CD4-positive, alpha-beta T cell treated with Interferon alpha-2 for 1 hour (primary cell): ENCODE measurements at places on chromosomes 4 and X.

GRCh38 chr4:78656968-78657445, 105.4 kb downstream of the ANXA3 start:
- DNase-seq = no peak

DNA sequence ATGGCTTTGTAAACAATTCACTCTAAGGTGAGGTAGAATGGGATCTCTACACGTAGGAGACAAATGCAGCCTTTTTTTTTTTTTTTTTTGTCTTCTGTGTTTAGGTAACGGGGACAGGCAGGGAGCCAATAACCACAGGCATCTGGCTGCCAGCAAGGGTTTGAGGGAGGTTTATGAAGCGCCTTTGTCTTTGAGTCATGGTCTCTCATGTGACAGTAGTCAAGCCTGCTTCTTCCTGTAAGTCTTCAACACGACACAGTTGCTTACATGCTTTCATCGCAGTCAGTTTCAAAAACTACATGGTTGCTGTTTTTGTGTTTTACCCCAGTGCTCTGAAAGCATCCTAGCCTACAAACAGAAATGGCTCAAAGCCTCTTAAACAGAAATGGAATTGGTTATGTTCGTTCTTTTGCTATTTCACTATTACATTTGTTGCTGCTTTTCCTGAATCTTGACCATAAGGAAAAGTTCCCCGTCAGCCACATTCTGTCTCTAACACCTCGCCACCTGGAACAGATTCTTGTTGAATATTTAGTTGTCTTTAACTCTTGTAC, 127.8 kb upstream of the METTL14 start:
- no peak for DNase-seq

DNA sequence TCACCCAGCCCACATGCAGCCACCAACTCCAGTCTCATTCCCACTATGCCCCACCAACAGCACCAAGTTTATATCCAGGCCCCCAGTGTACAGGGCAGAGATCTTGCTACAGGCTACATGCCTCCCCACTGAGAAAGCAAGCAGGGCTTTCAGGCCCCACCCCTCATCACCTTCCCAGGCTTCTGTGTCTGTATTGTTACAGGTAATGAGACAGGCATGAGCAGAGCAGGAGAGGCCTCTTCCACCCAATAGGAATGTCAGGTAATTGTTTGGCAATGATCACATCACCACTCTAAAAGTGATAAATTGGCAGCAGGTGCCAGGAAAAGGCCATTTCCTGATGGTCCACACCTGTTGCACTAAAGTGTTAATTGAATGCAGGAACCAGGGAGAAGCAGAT, 102.5 kb downstream of the ZNF518B start:
- no peak for DNase-seq

DNA sequence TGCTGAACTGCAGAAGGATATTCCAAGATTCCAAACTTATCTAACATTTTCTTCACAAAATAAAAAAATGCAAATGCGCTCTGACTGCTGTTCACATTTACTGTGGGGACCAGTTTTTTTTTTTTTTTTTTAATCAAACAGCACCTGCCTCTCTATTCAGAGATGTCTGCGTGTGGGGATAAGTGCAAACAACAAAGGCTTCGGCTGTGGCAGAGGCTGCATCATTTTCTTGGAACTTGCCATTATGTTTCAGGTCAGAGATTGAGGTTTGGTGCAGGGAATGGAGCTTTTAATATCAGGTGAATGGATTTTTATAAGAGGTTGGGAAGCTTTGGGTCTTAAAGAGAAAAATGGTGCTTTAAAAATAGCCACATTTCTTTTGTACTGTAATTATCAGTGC, 78.2 kb upstream of the TET2 start:
- DNase-seq = no peak
